ENCODE measurements at places on chromosomes 13 and 19. TPM values are rescaled to one million over a fixed set of nuclear protein-coding genes. Genes with fewer than 3 reads are reported as not detected.

The POSTN gene
- 98.8 TPM for total RNA-seq

The GARRE1 gene
- 19.3 TPM for total RNA-seq

The DENND1C gene
- not detected for total RNA-seq

The NAPSA gene
- total RNA-seq: 0.13 TPM

The CRYL1 gene
- total RNA-seq: 19.8 TPM

The NLRP11 gene
- not detected for total RNA-seq

The FCER2 gene
- total RNA-seq: not detected

The FREM2 gene
- total RNA-seq: not detected

The QPCTL gene
- total RNA-seq: 13.3 TPM

The EPSTI1 gene
- total RNA-seq: 18.1 TPM

The STX10 gene
- total RNA-seq: 49.4 TPM

The LILRA2 gene
- total RNA-seq: not detected

The PRODH2 gene
- total RNA-seq: not detected

The COL5A3 gene
- total RNA-seq: 21.8 TPM

The SLC25A41 gene
- total RNA-seq: 0.11 TPM

The CHERP gene
- total RNA-seq: 4.9 TPM

The PRRG2 gene
- 0.26 TPM for total RNA-seq
